ENCODE measurements at places on chromosomes 7 and 10. TPM values are rescaled to one million over a fixed set of nuclear protein-coding genes. Genes with fewer than 3 reads are reported as not detected.

GRCh38 chr10:104577861-104578521, 63.1 kb upstream of the SORCS3 start:
- no peak for DNase-seq

- no peak for DNase-seq
Measured at GRCh38 chr10:31101123-31101522, 69.5 kb upstream of the ZNF438 start.

DNA sequence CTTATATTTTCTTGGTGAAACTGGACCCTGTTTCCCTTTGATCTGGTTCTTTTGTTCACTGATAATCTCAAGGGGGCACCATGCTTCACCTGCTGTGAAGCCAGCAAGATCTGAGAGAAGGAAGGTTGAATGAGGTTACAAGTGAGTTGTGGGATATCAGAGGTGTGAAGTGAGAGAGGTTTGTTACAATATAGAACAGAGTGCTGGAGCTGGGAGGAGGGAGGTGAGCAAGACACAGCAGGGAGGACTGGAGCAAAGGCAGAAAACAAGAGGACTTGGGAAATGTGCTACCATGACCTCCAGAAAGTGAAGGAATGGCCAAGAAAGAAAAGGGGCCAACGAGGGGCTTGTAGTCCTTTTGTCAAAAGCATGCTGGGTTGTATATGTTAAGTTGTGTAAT, 156.6 kb downstream of the LRMDA start:
- DNase-seq, result no peak

DNA sequence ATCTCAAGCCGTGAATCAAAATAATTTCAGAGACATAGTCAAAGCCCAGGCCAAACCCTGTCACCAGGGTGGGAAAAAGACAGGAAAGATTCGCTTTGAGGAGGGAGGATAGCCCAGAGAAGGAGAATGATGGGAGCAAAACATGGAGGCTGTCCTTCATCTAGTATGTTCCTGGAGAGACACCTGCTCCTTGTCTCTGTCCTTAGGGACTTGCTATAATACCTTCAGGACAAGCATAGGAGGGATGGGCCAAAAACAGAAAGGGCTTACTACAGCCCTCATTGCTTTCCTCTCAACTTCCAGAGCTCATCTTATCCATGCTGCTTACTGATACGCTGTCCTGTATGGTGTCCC, 593.7 kb downstream of the LRMDA start:
- DNase-seq, result no peak

DNA sequence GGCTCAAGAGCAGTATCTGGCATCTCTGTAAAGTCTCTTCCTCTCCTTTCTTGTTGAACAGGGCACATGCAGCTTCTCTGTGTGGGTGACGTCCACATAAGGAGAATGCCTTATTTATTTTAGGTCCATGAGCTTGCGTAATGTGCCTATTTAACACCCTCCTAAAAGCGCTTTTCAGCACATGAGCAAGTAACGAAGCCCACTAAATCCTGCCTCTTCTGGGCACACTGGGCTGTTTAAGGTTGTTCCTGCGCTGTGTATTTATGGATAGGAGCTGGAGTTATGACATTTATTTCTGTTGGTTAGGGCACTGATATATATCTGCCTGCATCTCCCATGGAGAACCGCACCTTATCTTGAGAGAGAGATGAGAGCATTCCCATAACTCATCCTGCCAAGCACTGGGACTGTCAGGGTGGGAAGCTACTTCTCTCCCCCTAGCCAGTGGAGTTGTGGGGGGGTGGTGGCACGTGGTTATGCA, 76.1 kb downstream of the LRRC4 start:
- no peak for DNase-seq

DNA sequence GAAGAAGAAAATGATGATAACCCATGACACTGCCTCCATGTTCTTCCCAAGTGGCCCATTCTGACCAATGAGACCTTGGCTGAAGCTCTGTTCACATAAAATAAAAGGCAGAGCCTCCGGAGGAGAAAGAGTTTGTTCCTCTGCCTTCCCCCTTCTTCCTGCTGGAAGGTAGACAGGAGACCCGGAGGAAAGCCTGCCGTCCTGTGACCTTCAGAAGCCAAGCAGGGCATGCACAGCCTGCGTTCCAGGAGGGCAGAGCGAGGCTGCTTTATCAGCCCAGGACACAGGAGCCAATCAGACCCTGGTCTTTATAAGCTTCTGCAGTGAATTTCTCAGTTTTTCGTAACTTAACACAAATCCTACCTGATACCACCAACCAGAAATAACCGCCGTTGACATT, 8.6 kb upstream of the GRID1 start:
- no peak for DNase-seq

ADARB2 gene
- 0.49 TPM for polyA plus RNA-seq

Measured in right lung (tissue), 10 donors.